ENCODE measurements at places on chromosomes 7 and 10.

DNA sequence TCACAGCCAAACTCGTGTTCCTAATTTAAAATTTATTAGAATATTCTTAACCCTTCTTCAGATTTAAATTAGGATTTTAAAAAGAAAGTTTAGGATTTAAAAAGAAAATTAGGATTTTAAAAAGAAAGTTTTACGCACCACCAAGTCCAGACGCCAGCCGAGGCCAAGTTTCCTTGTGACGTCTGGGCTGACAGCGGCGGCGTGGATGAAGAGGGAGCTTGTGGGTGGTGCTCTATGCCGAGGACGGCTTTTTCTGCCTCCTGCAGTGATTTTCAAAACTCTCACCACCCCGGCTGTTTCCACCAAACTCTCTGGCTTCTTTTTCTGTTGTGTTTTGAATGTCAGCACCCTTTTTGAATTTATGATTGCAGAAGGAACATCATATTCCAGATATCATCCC is 252.9 kb downstream of the DNAJB6 start:
- no peak for DNase-seq

- no peak for DNase-seq
Observed at GRCh38 chr7:30396389-30396788, 82.2 kb downstream of the NOD1 start.

- no peak for DNase-seq
Observed at GRCh38 chr7:137947046-137947445, 54.8 kb downstream of the CREB3L2 start.

- DNase-seq, result no peak
Observed at GRCh38 chr10:14089556-14090292, 241.0 kb downstream of the FRMD4A start.

DNA sequence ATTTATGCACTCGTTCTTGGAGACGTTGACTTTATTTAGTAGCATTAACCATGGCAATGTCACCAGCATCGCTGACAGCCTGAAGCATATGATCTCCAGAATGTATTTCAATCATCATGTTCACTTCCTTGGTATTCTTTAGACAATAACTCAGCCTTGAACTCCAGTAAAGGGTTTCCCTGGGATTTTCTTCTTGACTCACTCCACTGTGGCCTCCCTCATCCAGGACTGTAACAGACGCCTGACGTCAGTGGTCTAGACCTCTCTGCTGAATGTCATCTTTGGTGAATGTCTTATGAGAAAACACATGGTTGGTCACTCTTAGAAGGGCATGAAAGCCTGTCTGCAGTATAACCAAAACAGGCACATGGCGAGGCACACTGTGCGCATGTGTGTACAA is 64.4 kb downstream of the EGFR start:
- DNase-seq, result no peak

GRCh38 chr7:96026611-96027010 is 254.3 kb downstream of the DYNC1I1 start:
- no peak for DNase-seq

- no peak for DNase-seq
Observed at GRCh38 chr7:54837168-54837567, 78.2 kb upstream of the SEC61G start.

DNA sequence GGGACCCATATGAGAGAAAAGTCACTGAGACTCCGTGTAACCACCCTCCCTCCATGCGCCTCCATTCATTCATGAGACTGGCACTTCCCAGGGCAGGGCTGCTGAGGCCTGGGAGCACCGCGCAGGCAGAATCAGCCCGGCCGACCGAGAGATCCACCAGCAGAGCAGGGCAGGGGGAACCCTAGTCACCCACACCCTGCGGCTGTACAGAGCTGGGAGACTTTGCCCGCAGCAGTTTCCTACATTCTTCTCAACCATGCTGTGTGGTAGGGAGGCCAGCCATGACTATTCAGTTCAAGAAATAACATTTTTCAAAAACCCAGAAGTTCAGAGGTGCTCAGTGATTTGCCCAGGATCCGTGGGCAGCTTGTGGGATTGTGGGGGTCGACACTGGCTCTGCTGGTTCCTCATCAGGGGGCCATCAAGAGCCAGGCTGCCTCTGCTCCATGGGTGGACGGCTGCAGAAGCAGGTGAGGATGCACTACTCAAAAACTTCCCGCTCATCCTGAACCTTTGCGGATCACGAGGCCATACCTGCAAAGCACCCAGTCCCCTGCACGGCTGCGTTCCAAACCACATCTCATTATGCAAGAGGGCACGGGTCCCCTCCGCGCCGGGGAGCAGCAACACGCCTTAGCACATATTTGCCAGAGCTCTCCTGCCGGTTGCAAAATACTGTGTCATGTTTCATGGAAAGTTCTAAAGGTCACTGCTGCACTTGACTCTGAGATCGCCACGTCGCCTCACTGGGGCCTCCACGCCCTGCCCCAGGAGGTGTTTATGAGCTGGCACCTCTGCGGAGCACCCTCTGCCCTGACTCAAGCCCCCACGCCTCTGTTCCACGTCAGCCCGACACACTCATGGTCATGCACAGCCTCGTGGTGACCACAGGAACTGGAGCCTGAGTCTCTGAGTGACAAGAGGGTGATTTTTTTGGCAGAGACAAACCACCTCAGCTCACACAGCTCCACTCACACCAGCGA is 132.0 kb downstream of the PRKAG2 start:
- no peak for DNase-seq

GRCh38 chr10:122122493-122122892 is 133.5 kb downstream of the TACC2 start:
- DNase-seq, result no peak

- no peak for DNase-seq
Observed at GRCh38 chr10:21496343-21497176, 28.9 kb downstream of the SKIDA1 start.

- DNase-seq, result no peak
Observed at GRCh38 chr10:124003070-124003419, 90.4 kb downstream of the CHST15 start.

DNA sequence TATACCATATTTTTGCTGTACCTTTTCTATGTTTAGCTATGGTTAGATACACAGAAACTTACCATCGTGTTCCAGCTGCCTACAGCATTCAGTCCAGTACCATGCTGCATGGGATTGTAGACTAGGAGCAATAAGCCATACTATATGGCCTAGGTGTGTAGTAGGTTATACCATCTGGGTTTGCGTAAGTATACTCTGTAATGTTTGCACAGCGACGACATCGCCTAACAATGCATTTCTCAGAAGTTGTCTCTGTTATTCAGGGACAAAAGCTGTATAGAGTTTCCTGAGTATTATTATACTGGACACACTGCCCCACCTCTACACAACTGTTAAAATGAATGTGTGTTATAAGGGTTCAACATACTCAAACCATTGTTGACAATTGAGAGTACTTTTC is 93.8 kb upstream of the MKI67 start:
- DNase-seq, result no peak

DNA sequence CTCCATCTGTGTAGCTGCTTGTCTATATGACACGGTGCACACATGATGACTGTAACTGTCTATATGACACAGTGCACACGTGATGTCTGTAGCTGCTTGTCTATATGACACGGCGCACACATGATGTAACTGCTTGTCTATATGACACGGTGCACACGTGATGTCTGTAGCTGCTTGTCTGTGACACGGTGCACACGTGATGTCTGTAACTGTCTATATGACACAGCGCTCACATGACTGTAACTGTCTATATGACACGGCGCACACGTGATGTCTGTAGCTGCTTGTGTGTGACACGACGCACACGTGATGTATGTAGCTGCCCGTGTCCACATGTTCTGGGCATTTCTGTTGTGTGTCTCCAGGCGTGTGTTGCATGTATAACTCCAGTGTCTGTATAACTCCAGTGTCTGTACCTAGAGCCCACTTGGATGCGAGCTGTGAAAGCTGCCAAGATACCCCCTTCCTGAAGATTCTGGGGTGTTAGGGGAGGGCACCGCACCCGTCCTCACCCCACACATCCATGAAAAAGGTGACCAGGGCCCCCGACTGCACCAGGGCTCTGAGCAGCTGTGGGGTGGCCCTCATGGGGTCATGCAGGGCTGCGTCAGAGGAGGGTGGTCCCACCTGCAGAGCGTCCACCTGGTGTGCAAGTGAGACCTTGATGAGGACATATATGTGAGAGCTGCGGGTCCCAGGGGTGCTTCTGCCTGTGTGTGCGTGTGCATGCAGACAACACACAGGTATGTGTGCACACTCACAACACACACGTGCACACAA is 137.9 kb downstream of the ELFN1 start:
- no peak for DNase-seq

DNA sequence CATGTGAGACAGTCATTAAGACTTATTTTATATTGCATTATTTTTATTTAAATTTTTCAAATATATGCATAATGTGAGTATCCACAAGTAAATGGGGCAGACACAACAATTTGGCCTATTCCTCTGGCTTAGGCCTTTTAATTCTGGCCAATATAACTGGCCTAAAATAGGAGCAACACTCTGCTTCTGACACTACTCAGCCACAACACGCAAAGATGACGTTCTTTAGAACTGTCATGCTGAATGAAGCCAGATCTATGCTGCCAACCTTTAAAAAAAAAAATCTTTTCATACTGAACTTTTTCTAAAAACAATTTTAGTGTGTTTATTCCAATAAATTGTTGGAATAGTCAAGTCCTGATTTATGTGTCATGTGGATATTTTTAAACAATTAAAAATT is 355.0 kb upstream of the BMPER start:
- no peak for DNase-seq

GRCh38 chr7:112515989-112516388 is 35.2 kb downstream of the LSMEM1 start:
- DNase-seq, result no peak

GRCh38 chr7:113873554-113874151 is 45.2 kb downstream of the PPP1R3A start:
- no peak for DNase-seq

- DNase-seq, result no peak
Observed at GRCh38 chr7:76423666-76424412, 911 bp upstream of the ZP3 start.

GRCh38 chr7:42250411-42250810 is 13.4 kb upstream of the GLI3 start:
- DNase-seq, result no peak

GRCh38 chr7:28081016-28081415 is 99.6 kb downstream of the JAZF1 start:
- DNase-seq, result no peak

DNA sequence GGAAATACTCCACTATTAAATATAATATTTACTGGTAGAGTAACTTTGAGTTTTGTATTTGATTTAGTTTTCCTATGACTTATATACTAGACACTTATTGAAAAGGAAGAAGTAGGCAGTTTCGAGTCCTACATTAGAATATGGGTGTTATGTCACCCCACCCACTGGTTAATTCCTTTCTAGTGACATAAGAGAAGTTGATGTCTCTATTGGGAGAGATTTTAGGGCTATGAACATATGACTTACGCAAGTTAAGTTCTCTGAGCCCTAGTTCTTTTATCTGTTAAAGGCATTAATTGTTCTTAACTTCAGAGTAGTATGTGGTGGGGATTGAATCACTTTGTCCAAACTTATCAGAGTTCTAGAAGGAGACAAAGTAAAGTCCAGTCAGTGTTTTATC is 30.5 kb downstream of the CPED1 start:
- no peak for DNase-seq

DNA sequence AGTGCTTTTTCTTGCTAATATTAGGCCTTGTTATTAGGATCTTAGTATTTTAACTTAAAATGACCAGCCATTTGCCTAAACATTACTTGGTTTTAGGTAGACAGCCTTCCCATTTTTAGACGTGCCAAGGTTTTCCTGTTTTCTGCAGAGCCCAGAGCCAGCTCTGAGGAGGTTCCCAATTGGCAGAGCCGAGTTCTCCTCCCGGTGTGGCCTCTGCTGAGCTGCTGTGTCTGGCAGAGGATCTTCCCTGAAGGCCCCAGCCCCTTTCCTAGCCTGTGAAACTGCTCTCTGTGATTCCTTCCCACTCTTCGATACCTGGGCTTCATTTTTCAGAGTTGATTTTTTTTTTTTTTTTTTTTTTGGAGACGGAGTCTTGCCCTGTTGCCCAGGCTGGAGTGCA is 91.4 kb downstream of the EEPD1 start:
- DNase-seq, result no peak

DNA sequence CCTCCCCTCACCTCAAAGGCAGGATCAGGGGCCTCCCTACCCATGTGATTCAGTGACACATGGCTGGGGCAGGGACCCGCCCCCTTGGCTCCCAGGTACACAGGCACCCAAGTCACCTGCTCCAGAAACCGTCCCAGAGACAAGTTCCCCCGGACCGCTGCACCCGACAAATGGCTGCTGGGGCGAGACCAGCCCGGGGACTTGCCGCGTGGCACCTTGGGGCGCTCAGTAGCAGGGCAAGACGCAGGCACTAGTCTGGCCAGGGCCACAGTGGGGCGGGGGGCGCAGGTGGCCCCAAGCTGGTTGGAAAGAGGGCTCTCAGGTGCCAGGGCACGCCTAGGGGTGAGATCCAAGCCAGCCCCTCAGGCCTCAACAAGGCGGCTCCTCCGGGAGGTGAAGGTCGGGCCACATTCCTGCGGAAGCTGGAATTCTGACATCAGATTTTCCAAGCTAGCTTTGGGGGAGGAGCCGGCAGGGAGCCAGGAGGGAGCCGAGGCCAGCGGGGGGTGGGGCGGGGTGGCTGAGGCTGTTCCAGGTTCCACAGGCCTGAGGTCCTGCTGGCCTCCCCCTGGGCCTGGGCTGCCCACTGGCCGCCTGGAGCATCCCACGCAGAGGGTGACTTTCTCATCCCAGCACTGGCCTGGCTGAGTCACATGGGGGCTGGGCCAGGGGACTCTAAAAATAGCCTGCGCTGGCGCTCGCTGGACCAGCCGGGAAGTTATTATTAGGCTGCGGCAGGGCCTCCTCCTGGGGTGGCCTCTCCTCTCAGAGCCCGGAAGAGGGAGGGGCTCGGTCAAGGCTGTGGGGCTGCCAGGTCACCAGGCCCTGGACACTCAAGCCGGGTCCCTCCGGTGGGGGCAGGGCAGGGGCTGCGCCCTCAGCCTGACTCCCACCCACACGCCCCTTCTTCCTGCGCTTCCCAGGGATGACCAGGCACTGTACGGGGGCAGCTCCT is 20.5 kb upstream of the INPP5A start:
- no peak for DNase-seq

GRCh38 chr10:114987995-114988394 is 50.0 kb downstream of the TRUB1 start:
- DNase-seq, result no peak

- DNase-seq, result peak; percentile 40
Observed at GRCh38 chr10:119139464-119140067, 25.9 kb downstream of the SFXN4 start.

- DNase-seq, result no peak
Observed at GRCh38 chr7:68544851-68545250, 1053.4 kb upstream of the AUTS2 start.

GRCh38 chr10:132627666-132628531 is 90.3 kb downstream of the INPP5A start:
- DNase-seq, result no peak

GRCh38 chr7:117186218-117187010 is 136.4 kb downstream of the WNT2 start:
- no peak for DNase-seq

All from GM12892 (cell line).